ENCODE measurements at places on chromosomes 7 and 10. TPM values are rescaled to one million over a fixed set of nuclear protein-coding genes. Genes with fewer than 3 reads are reported as not detected.

ARHGEF35 gene
- 26.8 TPM for polyA plus RNA-seq

LIPF gene
- polyA plus RNA-seq, result 0.24 TPM

HERPUD2 gene
- polyA plus RNA-seq, result 38.2 TPM

TMEM270 gene
- polyA plus RNA-seq, result not detected

RTKN2 gene
- 10.2 TPM for polyA plus RNA-seq

MMP21 gene
- 0.17 TPM for polyA plus RNA-seq

TMEM139 gene
- polyA plus RNA-seq, result 64.3 TPM

THSD7A gene
- 78.5 TPM for polyA plus RNA-seq

SLC26A5 gene
- 0.10 TPM for polyA plus RNA-seq

ABCC2 gene
- 6.9 TPM for polyA plus RNA-seq

BBS9 gene
- 16.3 TPM for polyA plus RNA-seq

SFRP5 gene
- 0.07 TPM for polyA plus RNA-seq

SEPTIN7 gene
- polyA plus RNA-seq, result 468 TPM

DHX32 gene
- polyA plus RNA-seq, result 25.9 TPM

LRIT1 gene
- polyA plus RNA-seq, result not detected

SPAM1 gene
- polyA plus RNA-seq, result not detected

PDK4 gene
- 21.0 TPM for polyA plus RNA-seq

C10orf105 gene
- polyA plus RNA-seq, result 0.04 TPM

ZNF736 gene
- polyA plus RNA-seq, result 15.3 TPM

HYAL4 gene
- polyA plus RNA-seq, result 0.12 TPM

All from right renal cortex interstitium (tissue), 3 donors.